ENCODE measurements at places on chromosomes 11 and 22.

- DNase-seq: no peak
These were observed 248.1 kb downstream of the CNTN5 start for GRCh38 chr11:99268886-99269285.

DNA sequence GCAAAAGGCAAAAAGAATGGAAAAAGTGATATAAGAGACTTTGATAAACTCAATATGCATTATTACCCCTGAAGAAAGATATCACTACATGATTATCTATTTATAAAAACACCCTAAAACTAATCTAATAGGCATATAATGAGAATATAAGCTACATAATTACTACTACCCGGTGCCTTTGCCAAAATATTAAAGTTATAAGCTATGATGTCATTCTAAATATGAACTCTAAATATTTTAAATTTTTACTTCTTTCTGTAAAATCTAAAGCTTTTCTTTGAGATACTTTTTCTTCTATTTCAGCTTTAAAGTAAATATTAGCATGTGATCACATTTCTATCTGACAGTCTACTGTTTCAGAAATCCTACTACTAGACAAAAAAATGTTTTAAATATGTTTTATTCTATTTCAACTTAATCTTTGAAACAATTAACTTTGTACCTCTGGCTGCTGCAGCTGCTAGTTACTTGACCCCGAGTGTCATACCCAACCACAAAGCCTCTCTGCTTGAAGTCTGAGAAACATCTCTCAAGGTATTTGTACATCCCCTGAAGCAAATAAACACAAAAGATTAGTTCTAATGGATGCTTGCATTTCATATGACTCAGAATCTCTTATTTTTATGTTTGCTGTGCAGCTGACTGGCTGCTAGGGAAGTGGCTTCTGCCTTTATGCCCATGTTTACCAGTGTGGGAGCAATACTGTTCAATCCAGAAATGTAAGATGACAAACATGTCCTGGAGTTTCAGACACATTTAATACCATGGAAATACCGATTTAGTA lies 26.8 kb downstream of the PGM2L1 start:
- no peak for DNase-seq

GRCh38 chr11:10818594-10818993 lies 9.9 kb upstream of the EIF4G2 start:
- no peak for DNase-seq

- DNase-seq: no peak
These were observed 197.4 kb downstream of the TRIM29 start for GRCh38 chr11:119940401-119940976.

GRCh38 chr11:110471371-110471770 lies 41.6 kb downstream of the FDX1 start:
- DNase-seq: no peak

DNA sequence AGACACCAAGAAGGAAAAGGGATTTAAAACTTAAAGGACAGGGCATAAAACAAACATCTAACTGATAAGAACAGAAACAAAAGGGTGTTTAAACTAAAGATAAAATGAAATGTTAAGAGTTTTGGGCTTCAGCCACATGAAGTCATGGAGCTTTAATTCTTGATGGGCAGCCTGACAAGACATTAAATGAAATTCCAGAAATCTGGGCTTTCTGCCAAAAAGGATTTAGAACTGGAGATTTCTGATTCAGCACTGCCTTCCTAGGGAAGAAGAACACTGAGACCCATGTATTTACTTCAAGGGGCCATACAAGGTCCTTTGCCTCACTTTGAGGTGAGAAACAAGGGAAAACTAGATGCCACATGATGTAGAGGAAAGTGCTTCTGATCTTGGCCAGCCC lies 355.9 kb upstream of the RAG2 start:
- no peak for DNase-seq

DNA sequence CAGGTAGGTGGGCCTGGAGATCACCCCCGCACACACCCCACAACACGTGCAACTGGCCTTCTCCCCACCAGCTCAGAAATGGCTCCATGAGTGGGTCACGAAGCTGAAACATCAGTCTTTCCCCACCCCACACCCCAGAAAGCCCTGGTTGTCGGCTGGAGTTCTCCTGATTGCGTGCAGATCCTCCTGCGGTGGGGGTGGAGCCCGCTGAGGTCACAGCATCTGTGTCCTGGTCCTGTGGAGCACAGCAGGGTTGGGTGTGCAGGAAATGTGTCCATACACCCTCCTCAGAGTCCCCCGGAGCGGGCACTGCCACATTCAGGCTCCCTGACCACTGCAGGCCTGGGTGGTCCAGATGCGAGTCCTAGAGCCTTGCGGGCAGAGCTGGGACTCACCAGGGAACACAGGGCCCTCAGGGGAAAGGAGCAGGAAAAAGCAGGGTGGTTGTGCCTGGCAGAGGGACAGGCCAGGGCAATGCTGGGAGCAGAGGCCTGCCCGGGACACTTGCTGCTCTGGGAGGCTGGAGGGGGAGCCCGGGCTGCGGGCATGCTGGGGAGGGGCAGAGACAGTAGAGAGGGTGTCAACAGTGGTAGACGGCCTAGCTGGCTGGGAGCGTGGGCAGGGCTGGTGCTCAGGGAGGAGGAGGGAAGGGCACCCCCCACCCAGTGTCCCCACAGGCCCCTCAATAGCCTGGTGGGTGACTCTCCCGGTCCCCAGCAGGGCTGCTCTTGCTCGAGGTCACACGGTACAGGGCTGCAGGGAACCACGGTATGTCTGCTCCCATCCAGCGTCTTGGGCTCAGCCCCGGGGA lies 42.4 kb upstream of the PPARA start:
- DNase-seq: no peak

- DNase-seq: no peak
These were observed 26.6 kb downstream of the RAB30 start for GRCh38 chr11:83044958-83045712.

GRCh38 chr11:76745561-76746207 lies 37.5 kb upstream of the TSKU start:
- no peak for DNase-seq

- DNase-seq: no peak
These were observed 194.8 kb upstream of the BLID start for GRCh38 chr11:122310766-122311165.

DNA sequence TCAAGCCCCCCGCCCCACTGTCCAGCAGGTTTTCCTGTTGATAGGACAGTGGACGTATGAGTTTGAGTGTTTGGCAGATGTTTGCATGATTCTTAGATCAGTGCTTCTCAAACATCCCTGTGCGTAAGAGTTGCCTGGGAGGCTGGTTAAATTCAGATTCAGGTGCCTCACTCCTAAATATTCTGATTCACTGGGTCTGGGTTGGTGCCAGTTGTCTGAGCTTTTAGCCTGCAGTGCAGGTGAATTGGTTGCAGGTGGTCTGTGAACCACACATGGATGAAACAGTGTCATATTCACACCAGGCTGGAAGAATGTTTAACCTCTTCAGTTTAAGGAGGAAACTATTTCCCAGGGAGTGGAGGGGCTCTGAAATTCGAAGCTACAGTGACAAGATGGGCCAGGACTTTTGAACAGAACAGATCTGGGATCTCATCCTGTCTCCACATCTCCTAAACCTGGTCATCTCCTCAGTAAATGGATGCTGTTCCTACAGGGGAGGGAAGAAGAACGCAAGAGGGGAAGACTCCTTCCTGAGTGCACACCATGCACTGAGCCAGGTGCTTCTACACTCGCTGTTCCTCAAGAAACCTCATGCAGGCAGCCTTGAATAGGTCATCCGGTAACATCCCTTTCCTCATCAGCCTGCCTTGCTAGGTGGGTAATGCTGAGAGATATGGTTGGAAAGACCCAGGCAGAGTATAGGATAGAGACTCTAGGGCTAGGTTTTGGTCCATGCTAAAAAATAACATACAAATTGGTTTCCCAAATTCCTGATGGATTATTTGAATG lies 47.8 kb downstream of the TEAD1 start:
- DNase-seq: no peak

DNA sequence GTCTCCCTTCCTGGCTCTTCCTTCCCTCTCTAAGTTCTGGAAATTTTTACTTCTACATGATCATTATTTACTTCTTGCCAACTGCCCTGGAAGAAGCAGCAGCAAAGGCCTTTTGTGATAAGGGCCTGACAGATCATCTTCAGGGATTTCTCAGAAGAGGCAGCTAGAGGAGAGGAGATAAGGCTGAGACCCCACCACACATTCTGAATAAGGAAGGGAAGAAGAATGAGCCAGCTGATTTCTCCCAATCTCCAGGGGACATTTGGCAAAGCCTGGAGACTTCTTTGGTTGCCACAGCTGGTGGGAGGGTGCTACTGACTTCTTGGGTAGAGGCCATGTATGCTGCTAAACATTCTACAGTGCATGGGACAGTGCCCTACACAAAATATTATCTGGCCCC lies 122.4 kb upstream of the OR9Q1 start:
- no peak for DNase-seq

DNA sequence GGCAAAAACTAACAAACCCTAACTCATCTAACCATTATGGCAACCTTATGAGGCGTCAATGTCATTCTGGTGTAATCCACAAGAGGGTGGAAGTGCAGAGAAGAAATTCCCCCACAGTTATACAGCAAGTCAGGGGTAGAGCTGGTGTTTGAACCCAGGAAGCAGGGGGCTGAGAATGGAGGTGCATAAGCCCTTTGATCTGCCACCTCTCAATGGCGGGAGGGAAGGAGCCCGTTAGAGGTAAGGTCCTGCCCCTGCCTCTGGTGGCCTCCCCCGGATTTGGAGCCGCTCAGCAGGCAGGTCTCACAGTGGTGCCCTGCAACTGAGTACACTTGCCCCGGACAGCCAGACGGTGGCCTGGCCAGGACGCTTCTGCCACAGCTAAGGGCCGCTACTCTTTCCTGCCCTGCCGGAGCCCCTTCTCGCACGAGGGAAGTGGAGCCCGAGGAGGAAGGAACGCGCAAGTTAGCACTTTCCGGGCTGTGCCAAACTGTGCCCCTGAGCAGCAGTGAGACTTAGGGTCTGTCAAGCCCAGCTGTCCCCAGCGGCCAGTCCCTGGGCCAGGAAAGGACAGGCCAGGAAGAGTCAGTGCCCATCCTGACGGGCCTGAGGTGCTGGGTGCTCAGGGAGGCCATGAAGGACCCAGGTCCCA lies 1.1 kb downstream of the FXYD2 start:
- peak; percentile 61 for DNase-seq

DNA sequence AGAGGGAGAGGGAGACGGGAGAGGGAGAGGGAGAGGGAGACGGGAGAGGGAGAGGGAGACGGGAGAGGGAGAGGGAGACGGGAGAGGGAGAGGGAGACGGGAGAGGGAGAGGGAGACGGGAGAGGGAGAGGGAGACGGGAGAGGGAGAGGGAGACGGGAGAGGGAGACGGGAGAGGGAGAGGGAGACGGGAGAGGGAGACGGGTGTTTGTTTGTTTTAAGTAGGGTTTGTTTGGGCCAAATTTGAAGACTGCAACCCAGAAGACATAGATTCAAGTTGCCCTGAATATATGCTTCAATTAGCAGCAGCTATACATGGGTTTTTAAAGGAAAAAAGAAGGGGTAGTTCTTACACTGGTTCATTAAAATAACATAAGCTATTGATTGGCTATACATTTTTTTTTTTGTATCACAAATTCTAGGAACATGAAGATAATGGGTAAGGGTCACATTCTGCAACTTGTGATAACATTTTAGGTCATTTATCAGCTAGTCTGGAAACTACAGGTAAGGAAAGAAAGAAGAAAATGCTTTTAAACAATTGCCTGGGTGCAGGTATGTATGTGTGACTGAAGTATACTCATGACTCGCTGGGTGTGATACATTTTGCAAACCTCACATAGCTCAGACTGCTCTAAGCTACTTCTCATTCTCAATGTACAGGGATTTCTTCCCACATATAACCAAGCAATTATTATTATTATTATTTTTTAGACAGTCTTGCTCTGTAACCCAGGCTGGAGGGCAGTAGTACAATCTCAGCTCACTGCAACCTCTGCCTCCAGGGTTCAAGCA lies 67.3 kb downstream of the MCHR1 start:
- DNase-seq: no peak

GRCh38 chr22:44191036-44191454 lies 10.3 kb downstream of the PARVG start:
- DNase-seq: peak; percentile 7

DNA sequence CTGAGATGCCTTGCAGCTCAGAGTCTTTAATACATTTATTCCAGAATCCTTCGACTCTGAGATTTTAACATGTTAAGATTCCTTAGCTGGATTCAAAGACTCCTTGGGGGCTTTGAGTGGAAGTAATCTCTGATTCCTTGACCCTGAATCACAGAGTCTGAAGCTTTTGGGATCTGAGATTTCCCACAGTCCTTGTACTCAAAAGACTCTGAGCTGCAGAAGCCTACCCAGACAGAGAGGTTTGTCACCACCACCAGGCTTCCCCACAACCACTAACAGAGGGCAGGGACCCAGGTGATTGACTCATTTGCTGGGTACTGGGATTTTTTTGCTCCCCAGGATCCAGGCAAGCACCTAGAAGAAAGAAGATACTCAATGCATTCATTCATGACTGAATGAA lies 1.4 kb upstream of the SERPINH1 start:
- no peak for DNase-seq

DNA sequence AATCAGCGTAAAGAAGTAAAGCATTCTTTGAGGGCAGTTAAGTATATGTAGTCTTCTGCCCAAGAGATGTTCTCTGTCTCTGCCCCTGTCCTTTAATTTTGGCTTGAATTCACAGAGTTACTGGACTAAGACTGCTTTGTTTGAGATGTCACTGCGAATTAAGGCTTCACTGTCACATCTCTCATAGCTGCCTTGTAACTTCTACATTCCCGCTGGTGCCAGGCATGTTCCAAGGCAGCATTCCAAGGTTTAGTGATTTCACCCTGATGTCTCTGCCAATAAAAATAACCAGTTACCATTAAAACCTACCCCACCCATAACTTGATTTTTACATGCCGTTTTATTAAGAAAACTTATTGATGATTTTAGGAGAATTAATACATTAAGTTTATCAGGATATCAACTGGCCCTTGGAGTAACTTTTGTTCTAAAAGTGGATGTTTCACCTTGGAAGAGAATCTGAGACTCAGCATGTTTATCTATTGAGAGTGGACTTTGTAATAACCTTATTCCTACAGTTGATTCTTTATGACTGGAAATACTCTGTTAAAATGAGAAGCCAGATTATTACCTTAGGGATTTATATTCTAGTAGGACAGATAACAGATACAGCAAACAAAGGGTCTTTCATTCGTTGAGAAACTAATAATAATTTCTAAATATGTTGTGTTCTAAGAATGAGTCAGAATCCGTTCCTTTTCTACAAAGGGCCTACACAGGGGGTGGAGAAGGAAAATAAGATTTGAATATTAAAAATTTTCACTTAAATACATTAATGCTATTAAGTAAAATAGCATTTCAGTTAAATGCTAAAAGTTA lies 110.2 kb downstream of the UVRAG start:
- DNase-seq: no peak

GRCh38 chr11:100240025-100240539 lies 447.0 kb upstream of the ARHGAP42 start:
- DNase-seq: no peak

DNA sequence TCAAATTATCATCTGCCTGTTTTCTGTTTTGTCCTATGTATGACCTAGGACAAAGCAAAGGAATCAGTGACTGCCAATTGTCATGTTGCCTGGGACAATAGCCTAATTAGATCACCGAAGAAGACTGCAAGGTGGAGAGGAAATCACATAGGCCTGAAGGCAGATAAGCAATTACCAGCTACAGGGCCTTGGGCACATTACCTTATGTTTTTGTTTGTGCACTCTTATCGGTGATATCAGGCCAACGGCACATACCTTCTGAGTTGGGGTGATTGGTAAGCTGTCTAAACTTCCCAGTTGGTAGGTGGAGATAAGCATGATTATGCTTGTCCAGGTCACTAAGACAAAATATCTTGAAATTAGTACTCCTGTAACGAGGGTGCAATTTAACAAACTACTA lies 58.1 kb upstream of the FAM181B start:
- DNase-seq: no peak
